GM19239 (cell line): ENCODE measurements at places on chromosomes 12 and 14.

DNA sequence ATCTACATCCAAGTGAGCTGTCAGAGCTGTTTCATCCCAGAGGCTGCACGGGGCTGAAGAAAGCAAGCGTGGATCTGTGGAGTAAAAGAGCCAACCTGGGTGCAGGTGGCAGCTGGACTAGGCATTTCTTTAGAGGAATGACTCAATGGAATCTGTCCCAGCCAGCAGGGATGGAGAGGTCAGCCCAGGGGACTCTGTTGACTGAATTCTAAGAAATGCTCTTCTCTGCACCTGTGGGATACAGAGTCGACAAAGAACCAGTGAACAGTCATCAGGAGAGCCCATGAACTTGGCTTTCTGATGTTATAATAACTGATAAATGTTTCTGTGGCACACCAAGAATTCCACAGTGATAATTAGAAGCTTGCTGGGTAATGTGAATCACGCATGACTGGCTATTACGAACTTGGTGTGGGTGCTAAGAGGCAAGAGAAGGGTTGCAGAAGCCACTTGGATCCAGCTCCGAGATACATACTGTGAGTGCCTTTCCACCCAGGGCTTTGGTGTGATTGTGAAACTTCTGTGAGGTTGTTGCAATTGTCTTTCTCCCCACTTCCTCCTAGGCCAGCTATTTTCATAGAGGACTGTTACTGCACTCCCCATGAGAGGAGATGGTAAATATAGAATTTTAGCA, 16.2 kb downstream of the PYGL start:
- no peak for DNase-seq

- no peak for DNase-seq
These were observed 79.6 kb downstream of the SLC16A7 start for GRCh38 chr12:59675461-59675860.

GRCh38 chr14:89017417-89017816, 193.0 kb downstream of the TTC8 start:
- no peak for DNase-seq

- no peak for DNase-seq
These were observed 132.4 kb downstream of the GCH1 start for GRCh38 chr14:54769951-54770863.

GRCh38 chr12:119938049-119938667, 50.9 kb upstream of the BICDL1 start:
- peak; percentile 69 for DNase-seq

- no peak for DNase-seq
These were observed 144.7 kb downstream of the ALX1 start for GRCh38 chr12:85424581-85425348.

- DNase-seq = no peak
These were observed 89.3 kb downstream of the CACNA1C start for GRCh38 chr12:2142068-2142467.

DNA sequence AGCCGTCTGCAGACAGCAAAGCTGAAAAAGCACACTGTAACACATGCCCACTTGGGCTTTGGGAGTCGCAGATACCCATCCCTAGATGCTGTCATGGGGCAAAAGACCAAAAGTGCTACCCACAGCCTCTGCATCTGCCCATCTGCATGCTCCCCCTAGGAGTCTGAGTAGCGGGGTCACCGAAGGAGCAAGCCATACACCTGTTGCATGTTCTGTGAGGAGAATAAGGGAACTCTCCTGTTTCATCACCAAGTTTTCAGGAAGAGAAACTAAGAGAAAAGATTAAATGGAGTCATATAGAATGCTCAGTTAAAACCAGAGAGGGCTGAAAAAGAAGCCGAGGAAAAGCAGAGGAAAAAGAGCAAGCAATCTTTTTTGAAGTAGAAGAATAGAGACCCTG, 13.7 kb upstream of the ST8SIA1 start:
- no peak for DNase-seq

DNA sequence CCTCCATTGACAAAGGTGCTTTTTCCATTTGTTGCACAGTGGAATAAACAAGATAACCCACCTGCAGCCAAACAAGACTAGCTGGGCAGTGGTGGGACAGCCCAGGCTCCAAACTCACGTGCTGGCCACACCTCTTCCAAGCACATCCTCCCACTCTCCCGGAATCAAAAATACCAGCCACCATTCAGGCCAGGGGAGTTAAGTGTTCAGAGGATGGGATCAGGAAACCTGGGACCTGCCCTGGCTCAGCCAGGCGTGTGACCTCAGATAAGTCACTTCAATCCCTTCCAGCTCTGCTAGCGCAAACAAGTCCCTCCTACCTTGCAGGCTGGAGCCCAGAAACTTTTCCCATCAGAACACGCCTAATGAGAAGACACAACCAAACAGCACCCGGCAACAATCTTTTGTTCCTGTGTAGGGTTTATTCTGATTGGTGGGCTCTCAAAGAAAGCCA, 43.3 kb downstream of the ACTN1 start:
- DNase-seq = no peak

GRCh38 chr12:22709292-22709691, 84.3 kb downstream of the ETNK1 start:
- peak; percentile 10 for DNase-seq

DNA sequence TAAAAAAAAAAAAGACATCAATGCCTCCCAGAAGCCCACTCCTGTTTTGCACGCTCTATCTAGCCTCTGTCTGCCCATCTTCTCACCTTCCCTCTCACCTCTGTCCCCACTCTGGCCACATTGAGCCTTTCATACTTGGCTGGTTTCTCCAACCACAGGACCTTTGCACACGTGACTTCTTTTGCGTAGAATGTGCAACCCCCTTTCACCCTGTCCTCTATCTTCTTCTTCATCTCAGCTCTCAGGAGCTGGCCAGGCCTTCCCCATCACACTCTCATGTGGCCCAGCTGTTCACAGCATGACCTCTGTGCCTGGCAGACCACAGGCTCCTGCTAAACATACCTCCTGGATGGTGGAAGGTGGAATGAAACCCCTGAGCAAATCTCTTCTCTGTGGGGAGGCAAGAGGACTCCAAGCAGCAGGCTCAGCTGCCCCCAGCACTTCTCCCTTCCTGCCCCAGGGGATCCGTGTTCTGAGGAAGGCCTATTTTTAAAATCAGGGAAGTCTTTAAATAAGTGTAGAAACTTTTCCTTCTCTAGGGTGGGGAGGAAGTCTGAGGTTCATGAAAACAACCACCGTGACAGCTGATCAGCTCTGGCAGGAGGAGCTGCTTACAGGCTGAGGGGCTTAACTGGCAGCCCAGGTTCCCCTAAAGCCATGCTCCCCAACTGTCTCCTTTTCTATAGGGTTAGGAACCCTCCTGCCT, 11.6 kb downstream of the HVCN1 start:
- DNase-seq = no peak

DNA sequence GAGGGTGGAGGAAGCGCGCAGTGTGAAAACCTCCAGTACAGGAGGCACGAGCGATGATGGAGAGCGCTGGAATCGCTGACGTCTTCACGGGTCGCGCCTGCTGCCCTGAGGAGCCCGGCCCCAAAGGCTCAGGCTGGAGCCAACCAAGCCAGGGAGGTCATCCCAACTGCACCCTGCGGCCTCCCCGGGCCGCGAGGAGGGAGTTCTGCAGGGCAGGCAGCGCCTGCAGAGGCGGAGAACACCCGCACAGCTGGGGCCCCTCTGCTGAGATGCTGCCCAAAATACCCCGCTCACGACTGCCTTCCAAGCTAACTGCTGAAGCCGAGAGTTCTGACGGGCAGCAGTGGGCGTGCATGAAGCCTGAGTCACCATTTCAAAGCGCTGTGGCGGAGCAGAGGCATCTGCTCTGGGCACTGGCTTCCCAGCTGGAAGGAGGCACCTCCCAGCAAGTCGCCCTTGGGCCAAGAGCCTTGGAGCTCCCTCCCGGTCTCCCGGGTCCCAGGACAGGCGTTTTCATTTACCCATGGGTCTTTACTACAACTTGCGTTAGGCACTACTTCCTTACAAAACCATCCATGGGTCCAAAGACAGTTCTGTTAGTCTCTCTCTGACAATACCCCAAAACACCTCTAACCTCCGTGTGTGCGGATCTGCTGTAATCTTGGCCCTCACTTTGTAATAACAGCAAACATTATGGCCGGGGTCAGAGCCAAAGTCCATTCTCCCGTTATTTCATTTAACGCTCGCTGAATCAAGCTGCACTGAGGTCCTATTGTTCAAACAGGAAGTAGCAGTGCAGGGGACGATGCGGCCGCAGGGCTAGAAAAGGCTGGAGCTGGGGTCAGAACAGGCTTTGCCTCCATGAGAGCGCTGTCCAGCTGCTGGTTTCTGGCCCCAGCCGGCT, 60.1 kb upstream of the RIMBP2 start:
- DNase-seq = no peak

GRCh38 chr14:32679927-32680612, 258.6 kb upstream of the NPAS3 start:
- DNase-seq = no peak

DNA sequence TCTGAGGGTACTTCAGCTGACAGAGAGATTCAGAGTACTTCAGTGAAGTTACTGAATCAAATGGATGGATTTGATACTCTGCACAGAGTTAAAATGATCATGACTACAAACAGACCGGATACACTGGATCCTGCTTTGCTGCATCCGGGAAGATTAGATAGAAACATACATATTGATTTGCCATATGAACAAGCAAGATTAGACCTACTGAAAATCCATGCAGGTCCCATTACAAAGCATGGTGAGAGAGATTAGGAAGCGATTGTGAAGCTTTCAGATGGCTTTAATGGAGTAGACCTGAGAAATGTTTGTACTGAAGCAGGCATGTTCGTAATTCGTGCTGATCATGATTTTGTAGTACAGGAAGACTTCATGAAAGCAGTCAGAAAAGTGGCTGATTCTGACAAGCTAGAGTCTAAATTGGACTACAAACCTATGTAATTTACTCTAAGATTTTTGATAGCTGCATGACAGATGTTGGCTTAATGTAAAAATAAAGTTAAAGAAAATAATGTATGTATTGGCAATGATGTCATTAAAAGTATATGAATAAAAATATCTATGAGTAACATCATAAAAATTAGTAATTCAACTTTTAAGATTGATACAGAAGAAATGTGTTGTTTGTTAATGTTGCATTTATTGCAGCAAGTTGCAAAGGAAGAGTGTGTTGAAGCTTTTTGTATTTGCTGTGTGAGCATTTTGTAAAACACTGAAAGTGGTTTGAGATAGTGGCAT, 136.1 kb upstream of the RAP1B start:
- DNase-seq = no peak

GRCh38 chr12:122909442-122910288, 13.7 kb upstream of the VPS37B start:
- DNase-seq = no peak

GRCh38 chr12:84874825-84875139, 37.8 kb downstream of the SLC6A15 start:
- DNase-seq = no peak

DNA sequence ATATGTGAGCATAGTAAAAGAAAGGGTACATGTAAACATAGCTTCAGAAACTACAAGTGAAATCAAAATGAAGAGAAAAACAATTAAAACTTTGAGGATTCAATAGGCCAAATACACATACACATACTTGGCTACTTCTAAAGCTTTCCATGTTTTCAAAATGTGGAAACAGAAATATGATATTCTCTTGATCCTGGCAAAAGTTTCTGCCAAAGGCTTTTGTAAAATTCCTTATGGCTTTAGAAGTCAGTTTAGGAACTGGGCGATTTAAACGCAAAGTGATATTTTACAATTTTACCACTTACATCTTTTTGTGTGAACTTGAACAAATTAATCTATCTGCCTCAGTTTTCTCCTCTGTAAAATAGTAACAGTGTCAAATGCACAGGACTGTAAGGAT, 756.4 kb downstream of the C12orf50 start:
- no peak for DNase-seq

DNA sequence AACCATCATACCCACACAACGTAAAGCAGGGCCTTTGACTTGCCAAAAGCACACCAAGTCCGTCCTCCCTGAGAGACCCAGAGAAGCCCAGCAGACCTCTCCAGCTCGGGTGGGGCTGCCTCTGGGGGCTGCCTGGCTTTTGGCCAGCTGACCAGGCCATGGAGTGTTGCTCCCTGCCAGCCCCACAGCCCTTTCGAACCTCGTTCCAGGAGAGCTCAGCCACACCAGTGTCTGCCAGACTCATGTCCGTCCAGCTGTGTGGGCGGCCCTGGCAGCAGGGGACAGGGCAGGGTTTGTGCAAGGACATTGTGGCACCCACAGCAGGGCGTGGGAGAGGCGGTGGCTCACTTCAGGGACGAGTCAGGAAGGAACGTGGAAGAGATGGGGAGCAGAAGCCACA, 22.6 kb upstream of the IRF2BPL start:
- no peak for DNase-seq

DNA sequence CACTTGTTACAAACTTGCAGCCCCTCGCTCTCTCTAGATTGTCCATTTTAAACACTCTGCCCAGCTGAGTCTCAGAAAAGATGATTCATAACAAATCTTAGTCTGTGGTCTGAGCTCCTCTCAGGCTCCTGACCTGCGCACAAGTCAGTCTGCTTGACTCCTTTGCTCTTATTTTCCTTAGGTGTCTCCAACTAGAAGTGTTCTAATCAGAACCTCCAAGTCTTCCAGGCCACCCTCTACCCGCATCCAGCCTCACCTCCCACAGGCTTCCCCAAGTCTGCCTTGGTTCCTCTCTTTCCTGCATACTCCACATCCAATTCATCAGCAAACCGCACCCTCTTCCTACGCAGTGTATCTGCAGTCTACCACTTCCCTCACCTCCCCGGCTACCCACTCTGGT, 42.4 kb upstream of the BDKRB2 start:
- DNase-seq = no peak

DNA sequence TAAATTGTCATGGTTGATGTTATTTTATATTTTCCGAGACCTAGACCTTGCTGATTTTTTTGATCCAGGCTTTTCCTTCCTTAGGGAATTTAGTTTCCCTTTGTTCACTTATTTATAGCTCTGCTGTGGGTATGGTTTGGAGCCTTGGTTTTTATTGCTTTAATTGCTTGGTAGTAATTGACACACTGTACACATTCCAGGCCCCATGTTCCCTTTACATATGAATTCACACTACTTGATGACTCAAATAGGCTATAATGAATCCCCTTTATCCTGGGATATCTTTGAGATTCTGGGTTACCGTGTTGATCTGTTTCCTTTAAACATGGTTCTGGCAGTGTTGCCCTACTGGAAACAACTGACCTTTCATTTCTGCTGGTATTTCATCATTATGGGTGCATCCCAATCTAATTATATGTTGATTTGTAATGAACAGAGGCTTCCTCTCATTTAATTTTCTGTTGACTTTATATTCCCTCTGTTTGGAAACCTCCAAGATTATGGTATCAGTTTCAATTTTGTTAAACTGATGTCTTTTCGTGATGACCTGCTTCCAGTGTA, 424.0 kb downstream of the RAD51B start:
- DNase-seq = no peak
